ENCODE measurements at places on chromosomes 13 and 19.

- no peak for DNase-seq
These were observed 38.4 kb downstream of the DEDD2 start for GRCh38 chr19:42178791-42179674.

DNA sequence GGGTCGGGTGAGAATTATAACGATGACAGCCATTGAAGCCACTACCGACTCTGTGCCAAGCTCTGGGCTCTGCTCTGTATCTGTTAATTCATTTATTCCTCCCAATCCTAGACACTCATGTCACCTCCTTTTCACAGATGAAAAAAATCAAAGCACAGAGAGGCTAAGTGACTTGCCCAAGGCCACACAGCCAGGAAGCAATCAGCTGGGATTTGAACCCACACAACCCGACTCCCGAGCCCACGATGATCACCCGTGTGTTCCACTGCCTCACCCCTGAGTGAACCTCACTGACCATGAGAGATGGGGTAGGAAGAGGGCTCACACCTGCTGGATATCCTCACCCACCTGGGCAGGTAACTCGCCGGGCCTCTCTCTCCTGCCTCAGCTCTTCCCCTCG is 40.1 kb downstream of the ZNF473 start:
- no peak for DNase-seq

GRCh38 chr13:109698779-109699178 is 87.6 kb downstream of the IRS2 start:
- no peak for DNase-seq

- no peak for DNase-seq
These were observed 3.3 kb upstream of the C3 start for GRCh38 chr19:6723738-6724137.

- no peak for DNase-seq
These were observed 412.9 kb downstream of the DIAPH3 start for GRCh38 chr13:59750860-59751259.

- no peak for DNase-seq
These were observed 8.9 kb downstream of the PIAS4 start for GRCh38 chr19:4016486-4016885.
